ENCODE measurements at places on chromosomes 1 and 21. TPM values are rescaled to one million over a fixed set of nuclear protein-coding genes. Genes with fewer than 3 reads are reported as not detected.

DNA sequence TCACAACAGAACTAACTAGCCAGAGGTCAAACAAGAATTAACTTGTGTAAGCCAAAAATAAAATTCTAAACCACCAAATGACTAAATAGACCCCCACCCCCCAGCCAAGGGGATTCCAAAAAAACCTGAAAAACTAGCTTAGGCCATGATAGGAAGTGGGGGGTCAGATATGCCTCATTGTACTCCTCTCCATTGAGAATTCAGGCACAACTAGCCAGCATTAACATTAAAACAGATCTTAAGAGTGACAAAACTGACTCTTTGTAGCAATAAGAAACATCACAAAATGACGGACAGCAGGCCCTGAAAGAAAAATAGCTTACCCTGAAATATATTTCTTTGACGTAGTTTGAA, 103.0 kb upstream of the ETV3 start:
- DNase-seq, result no peak

- DNase-seq, result no peak
Observed at GRCh38 chr1:57131701-57132394, 166.0 kb upstream of the C8B start.

DNA sequence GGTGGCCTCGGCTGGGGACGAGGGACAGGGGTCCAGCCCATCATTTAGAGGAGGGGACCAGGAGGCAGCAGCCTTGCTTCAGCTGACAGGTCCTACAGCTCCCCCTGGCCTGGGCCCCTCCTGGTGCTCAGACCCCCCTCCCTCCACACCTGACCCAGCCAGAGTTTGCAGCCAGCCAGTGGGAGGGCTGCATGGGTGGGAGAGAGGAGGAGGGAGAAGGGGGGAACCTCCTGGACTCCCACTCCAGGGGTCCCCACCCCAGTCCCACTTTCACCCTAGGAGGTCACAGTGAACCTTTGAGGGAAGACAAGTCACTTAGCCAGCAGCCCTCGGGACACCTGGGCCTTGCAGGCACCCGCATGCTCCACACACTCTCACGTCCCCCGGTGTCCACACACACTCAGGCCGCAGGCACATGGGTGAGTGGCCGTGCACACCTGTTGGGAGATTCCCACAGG, 108.9 kb upstream of the ZBTB40 start:
- no peak for DNase-seq

The NCAM2 gene
- 2.6 TPM for total RNA-seq

DNA sequence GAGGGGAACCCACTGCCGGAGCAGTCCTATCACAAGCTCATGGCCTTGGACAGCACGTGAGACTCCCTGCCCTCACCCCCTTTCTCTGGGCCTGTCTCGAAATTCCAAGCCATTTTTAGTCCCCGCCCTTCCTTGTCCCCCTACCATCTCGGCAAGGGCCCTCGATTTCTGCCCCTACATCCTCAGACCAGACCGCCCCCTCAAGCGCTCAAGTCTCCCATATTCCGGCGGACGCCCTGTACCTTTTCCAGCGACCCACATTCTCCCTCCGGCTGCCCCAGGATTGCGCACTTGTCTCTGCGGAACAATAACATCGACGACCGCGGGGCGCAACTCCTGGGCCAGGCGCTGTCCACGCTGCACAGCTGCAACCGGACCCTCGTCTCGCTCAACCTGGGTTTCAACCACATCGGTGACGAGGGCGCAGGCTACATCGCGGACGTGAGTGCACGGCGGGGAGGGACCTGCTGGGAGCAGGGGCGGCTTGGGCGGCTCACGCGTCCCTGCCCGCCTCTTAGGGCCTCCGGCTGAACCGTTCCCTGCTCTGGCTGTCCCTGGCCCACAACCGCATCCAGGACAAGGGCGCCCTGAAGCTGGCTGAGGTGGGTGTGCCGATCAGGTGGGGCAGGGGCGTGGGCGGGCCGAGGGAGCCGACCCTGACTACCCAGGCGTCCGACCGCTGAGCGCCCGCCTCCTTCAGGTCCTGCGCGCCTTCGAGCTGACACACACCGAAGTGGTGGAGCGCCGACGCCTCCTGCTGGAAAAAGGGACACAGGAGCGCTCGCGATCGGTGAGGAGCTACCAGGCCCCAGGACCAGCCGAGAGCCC, 7.0 kb downstream of the LRRC71 start:
- peak; percentile 90 for DNase-seq

The RGS16 gene
- 6.9 TPM for total RNA-seq

DNA sequence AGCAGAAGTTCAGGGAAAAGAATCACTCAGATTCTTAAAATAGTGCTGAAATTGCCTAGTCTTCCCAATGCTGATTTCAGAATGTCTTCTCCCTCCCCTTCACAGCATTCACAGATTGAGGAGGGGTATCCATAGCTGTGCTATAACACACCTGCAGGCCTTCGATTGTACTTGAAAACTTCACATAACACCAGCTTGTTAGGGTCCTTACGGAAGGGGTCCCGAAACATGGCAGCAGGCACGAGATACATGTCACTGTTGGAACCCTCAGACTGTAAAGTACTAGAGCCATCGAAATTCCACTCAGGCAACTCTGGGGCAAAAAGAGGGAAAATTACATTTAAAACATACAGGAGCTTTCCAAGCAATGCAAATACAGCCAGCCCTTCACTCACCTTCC, 4.6 kb downstream of the GLUL start:
- no peak for DNase-seq

GRCh38 chr1:185312361-185313138, 4.5 kb downstream of the IVNS1ABP start:
- DNase-seq, result no peak

GRCh38 chr1:169648709-169649108, 18.8 kb upstream of the SELP start:
- DNase-seq, result no peak

DNA sequence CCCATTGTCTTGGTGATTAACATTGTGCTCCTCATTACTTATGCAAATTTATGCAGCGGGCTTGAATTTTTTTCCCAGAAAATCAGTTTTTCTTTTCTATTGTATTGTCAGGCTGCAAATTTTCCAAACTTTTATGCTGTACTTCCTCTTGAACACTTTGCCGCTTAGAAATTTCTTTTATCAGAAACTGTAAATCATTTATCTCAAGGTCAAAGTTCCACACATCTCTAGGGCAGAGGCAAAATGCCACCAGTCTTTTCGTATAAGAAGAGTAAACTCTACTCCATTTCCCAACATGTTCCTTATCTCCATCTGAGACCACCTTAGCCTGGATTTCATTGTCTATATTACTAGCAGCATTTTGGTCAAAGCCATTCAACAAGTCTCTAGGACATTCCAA, 113.9 kb upstream of the OLFM3 start:
- no peak for DNase-seq

DNA sequence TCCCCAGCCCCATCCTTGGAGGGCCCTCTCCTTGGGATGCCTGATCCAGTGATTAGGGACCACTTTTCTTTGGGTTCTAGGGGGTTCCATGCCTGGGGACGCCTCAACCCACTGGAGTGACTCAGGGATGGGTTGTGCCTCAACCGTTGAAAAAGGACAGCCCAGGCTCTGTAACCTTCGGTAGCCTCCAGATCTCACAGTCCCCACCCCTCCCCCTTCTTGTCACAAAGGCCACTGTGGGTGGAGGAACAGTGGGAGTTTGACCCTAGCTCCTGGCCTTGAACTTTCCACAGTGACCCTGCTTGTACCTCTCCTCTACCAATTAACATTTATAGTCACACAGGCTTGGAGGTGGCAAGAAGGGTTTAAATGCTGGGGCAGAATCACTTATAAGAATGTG, 2.6 kb upstream of the RORC start:
- DNase-seq, result no peak

The EPHX1 gene
- total RNA-seq, result 41.0 TPM

The OR14A16 gene
- total RNA-seq, result not detected

The SGIP1 gene
- 1.6 TPM for total RNA-seq

GRCh38 chr1:95168028-95168427, 50.9 kb downstream of the TLCD4 start:
- no peak for DNase-seq

DNA sequence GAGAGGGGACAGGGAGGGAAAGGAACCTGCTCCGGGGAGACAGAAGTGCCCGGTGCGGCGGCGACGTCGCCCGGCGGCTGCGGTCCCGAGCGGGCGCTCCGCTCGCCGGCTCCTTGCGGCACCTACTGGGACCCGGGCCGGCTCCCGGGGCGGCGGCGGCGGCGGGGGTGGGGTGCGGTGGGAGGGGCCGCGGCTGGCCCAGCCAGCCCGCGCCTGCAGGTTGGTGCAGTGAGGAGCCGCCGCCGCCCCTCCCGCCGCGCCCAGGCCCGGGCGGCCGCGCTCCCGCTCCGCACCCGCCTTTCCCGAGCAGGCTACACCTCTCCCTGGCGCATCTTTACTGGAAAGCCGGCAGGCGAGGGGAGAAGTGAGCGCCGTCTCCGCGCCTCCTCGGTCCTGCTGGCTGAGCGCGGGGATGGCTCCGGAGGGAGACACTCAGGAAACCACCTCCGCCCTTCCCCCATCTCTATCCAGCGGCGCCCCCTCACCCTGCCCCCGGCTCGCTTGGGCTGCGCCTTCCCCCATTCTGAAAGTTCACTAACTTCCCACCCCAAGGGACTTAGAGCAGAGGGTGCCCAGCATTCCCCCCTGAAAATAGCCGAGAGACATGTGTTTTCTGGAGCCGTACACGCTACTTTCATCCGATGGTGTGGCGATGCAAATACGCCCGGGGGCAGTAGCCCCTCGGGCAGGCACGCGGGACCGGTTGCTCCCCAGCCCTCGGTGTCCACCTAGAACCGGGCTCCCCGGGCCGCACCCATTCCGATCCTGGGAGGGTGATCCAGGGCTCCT, at the start of gene PLD5:
TSS of gene PLD5 (minus strand) at position 127 of the 789 bp plus-strand sequence.
- DNase-seq, result peak; percentile 62

The ADAMTS5 gene
- 0.99 TPM for total RNA-seq

DNA sequence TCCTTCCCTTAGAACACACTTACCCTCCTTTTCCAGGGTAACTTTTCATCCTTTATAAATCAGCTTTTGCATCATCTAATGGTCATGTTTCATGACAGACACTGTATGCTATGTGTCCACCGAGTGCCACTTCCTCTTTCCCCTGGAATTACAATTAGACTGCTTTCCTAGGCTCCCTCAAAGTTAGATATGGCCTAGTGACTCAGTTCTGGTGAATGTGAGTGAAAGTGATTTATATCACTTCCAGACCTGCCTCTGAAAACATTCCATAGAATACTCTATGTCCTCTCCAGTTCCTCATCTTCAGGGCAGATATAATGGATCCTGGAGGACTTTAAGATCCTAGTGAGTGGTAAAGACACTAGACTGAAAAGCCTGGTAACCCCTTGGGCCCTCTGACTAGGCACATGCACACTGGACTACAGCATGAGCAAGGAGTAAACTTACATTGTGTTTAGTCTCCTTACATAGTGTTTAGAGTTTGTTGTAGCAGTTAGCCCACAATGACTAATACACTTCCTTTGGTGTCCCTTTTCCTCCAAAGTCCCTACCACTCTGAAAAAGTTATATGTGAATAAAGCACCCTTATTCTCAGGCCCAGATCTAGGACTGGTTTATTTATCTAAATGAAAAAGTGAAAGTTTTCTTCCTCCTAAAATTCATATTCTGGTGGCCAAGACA, 59.3 kb downstream of the GPR88 start:
- no peak for DNase-seq

- no peak for DNase-seq
Observed at GRCh38 chr1:21045351-21045750, 131.3 kb downstream of the EIF4G3 start.

- DNase-seq, result no peak
Observed at GRCh38 chr1:159941591-159942560, 3.5 kb downstream of the IGSF9 start.

- no peak for DNase-seq
Observed at GRCh38 chr1:97412166-97412565, 508.7 kb downstream of the DPYD start.

GRCh38 chr1:25991937-25992688, 5.8 kb downstream of the PAFAH2 start:
- DNase-seq, result no peak
